ENCODE measurements at places on chromosomes 3 and 15. TPM values are rescaled to one million over a fixed set of nuclear protein-coding genes. Genes with fewer than 3 reads are reported as not detected.

ALDH1A2 gene
- total RNA-seq, result 1.2 TPM

ADGRG7 gene
- total RNA-seq, result not detected

MEIS2 gene
- 80.2 TPM for total RNA-seq

ZNF501 gene
- 7.0 TPM for total RNA-seq

FEZF2 gene
- total RNA-seq, result not detected

SLC25A36 gene
- 82.2 TPM for total RNA-seq

NKTR gene
- total RNA-seq, result 101 TPM

PAQR5 gene
- total RNA-seq, result 3.5 TPM

GOLGA8J gene
- not detected for total RNA-seq

KLHL40 gene
- total RNA-seq, result not detected

SPESP1 gene
- total RNA-seq, result 5.0 TPM

CAMP gene
- total RNA-seq, result not detected

HES1 gene
- total RNA-seq, result 6.3 TPM

SH2D7 gene
- total RNA-seq, result not detected

H1-8 gene
- not detected for total RNA-seq

CHD2 gene
- total RNA-seq, result 95.7 TPM

SLC30A4 gene
- 16.1 TPM for total RNA-seq

KCTD6 gene
- 7.0 TPM for total RNA-seq

PDCD10 gene
- 44.8 TPM for total RNA-seq

SLC9A9 gene
- total RNA-seq, result 23.7 TPM

DNAH12 gene
- total RNA-seq, result under 0.01 TPM

KLF13 gene
- 63.1 TPM for total RNA-seq

NOX5 gene
- total RNA-seq, result 0.49 TPM

SMC4 gene
- total RNA-seq, result 42.4 TPM

RRP9 gene
- total RNA-seq, result 15.3 TPM

CTSH gene
- total RNA-seq, result 3.6 TPM

RCN2 gene
- 48.5 TPM for total RNA-seq

HRG gene
- total RNA-seq, result not detected

TMCC1 gene
- 19.1 TPM for total RNA-seq

SSUH2 gene
- total RNA-seq, result not detected

MESP2 gene
- total RNA-seq, result 0.32 TPM

IVD gene
- 57.8 TPM for total RNA-seq

NR1D2 gene
- 67.8 TPM for total RNA-seq

PTH1R gene
- 11.0 TPM for total RNA-seq

PBRM1 gene
- 82.8 TPM for total RNA-seq

TRA2B gene
- total RNA-seq, result 159 TPM

KLHL24 gene
- 64.1 TPM for total RNA-seq

ISL2 gene
- 0.12 TPM for total RNA-seq

GP9 gene
- total RNA-seq, result not detected

All from hair follicle dermal papilla cell (primary cell).